ENCODE measurements at places on chromosomes 5 and 9.

DNA sequence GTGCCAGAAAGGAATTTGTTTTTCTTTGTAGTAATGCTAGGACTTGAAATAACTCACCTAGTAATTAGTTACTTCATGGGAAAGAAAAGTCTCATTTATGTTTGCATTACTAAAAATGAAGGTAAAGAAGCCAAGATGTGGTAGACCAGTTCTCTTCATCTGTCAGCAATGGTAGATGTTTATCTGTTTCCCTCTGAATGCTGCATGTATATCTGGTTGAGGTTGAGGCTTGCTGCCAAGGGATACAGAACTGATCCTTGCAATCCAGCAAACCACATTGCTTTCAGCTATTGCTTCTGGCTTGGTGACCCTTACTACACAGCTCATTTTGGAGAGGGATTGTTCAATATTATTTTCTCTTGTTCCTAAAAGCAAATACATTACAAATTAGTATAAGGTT is 73.6 kb downstream of the ZNF474 start:
- no peak for DNase-seq

DNA sequence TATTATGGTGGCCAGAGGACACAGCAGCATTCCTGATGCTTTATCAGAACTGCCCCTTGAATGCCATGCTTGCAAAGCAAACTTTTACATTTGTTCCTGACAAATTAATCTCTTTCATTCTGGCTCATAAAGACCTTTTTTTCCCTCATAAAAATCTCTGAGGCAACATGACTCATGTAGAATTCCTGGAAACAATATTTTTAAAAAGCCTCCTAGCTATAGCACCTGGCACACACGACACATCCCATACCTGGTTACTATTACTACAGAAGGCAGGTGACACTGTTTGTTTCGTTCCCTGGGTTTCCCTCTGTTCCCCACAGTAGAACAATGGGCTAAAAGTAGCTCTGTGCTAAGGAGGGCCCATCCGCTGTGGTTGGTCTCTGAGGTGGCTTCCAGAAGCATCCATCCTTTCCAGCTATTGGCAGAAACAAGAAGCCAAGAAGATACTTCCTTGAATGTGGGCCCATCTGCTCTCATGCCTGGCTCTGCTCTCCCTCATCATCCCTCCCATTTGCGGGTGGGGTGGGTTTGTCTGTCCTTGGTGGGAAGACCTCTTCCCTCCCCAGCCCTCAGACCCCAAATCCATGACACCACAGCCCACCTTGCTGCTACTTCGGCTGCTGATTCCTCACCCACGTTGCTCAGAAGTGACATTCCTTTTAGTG is 59.1 kb downstream of the GALNT12 start:
- no peak for DNase-seq

- no peak for DNase-seq
Measured at GRCh38 chr5:54825005-54825404, 160.4 kb downstream of the ESM1 start.

DNA sequence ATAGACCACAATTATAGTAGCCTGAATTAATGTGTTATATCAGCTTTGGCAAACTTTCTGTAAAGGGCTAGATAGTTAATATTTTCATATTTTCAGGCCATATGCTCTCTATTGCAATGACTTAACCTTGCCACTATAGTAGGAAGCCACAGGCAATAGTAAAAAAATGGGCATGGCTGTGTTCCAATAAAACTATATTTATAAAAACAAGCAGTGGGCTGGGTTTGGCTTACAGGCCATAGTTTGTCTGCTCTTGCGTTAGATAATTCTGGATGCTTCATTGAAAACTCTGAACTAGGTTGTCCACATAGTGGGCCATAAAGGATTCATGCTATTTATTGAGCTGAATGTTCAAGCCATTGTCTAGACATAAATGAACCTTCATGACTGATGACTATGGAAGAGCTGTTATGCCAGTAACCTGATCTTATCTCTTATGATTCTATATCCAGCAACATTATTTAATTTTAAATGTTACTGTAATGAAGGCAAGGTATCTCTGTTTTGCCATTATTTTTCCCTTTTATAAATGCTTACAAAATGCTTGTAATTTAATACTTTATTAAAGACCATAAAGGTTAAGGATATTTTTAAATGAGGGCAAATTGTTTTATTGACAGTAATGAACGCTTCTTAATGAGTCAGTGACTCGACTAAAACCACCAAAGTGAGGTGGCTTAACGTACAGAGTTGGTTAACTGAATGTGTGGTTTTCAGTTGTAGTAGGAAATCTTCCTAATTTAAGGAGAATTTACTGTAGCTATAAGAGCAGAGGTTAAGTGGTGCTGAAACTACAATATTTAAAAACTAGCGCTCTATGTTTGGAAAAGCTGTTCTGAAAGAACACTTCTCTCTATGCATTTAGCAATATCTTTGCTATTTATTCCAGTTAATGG is 560.6 kb downstream of the PRR16 start:
- DNase-seq = no peak

DNA sequence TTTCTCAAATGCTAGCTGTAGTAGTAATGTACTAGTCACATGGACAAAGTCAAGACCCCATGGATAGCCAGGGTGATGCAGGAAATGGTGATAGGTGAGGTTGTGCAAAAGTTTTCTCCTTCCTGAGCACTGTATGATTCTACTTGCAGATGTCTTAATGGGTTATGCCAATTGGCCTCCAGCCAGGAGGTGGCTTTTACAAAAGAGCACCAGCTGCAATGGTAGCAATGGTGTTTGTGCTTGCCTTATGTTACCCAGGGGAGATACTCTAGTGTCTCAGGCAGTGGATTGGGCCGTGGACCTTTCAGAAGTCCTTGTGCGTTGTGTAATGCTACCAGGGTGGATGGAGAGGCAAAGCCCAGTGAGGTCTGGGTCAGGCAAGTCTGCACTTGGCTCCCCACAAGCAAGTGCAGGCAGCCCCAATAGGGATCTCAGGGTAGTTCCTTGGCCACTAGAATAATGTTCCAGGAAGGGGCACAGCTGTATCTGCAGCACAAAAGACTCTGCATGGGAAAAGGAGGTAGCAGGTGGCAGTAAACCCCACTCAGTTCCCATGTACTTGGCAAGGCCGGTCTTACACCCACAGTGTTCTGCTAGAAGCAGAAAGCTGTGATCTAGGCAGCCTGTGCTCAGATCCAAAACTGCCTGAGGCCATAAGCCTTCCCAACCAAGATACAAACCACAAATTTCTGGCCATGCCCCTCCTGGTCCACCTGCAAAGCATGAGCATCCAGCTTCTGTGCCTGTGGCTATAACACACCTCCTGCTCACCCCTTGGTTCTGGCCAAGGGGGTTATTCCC is 46.4 kb upstream of the EDIL3 start:
- DNase-seq = no peak

DNA sequence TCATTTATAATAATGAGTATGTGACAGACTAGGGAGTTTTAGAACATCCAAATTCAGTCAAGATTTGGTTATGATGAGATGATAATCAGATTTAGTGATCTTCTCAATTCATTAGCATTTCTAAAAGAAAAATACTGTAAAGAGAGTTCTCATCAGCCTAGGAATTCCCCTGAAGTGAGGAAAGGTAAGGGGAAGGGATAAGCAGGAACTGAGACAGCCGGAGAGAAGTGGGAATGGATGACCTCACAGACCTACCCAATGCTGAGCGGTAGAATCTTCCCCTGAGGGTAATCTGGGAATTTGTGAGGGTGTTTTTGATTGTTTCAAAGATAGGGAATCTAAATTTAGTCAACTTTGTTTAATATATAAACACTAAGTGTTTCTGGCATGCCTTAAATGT is 16.7 kb upstream of the GPBP1 start:
- no peak for DNase-seq

DNA sequence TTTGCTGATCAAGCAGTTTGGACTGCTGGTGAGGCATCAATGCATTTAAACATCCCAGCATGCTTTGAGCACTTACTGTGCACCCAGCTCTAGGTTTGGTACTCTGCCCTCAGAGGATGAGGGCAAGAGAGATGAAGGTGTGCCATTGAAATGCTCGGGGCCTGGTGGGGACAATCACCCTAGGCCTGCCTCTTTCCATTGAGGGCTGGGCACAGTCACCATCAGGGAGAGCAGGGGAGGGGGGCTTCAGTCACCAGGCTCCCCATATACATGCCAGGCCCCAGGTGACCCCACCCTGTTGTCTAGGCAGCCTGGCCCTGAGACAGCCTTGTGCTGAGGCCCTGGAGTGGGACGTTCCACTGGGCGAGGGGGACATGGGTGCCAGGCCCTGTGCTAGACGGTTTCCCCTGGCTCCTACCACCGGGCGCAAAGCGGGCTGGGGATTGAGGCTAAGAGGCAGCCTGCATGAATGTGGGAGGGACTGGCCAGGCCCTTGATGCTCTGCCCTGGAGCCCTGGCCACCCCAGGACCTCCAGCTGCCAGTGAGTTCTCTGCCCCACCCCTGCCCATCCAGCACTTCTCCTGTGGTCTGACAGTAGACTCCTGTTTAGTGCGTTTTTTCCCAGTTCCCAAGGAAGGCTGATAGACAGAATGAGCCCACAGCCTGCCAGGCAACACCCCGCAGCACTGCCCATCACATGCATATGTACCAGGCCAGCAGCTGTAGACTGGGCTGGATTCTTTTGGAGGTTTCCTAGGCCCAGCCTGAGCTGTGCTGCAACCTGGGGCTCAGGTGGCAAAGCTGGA is 18.9 kb downstream of the TCF7 start:
- DNase-seq = no peak

GRCh38 chr9:125883565-125884217 is 136.5 kb downstream of the PBX3 start:
- DNase-seq = no peak

DNA sequence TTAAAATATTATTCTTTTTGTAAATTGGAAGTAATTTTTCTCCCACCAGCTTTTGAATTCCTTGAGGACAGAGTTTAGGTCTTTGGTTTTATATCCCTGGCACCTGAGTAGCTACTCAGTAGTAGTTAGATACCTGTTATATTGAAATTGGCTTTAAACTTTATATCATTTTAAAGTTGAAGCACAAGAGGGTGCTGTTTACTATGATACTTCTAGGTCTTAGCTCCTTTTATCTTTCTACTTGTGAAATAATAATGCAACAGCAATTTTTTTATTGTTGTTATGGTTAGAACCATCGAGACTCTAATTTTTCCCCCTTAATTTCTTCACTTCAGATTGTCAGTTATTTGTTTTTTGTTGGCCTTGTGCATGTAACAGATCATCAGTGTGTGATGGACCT is 46.3 kb downstream of the AP3S1 start:
- DNase-seq = no peak

GRCh38 chr9:16152276-16153101 is 599.6 kb downstream of the CCDC171 start:
- DNase-seq = no peak

GRCh38 chr5:435961-436640 is 6.9 kb upstream of the EXOC3 start:
- no peak for DNase-seq

DNA sequence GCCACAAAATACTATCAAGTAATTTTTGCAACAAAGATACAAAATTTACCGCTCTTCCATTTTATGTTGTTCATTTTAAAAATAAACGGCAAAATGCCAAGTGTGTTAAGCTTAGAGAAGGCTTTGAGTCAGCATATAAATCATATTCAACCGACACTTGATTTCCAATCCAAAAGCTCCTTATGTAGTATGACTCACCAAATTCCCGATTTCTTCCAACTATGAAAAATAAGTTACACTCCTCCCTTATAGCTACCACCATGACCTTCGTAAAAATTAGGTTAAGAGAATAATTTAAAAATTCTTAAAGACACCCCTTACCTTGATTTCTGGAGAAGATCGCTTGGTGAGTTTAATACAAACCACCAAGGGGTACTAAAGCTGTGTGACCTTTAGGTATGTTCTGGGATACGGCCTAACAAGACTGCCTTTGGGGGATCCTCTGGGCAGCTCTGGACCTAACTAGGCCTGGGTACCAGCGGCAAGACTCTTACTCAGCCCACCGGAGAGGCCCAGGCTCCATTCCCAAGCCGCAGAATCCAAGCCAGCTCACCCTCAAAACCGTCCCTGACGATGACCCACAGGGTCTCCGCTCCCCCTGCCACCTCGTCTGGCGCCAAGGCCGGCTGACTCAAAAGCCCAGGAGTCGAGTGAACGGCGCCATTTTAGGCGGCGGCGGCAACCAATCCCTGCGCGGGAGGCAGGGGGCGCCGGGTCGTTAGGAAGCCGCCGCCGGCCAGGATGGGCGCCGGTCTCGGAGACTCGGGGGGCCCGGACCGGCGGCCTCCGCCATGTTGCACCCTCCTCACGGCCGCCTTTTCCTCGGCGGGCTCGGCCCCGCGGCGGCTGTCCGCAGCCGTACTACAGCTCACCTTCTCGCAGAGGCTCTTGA is 739 bp downstream of the PPP2CA start:
- peak; percentile 32 for DNase-seq

DNA sequence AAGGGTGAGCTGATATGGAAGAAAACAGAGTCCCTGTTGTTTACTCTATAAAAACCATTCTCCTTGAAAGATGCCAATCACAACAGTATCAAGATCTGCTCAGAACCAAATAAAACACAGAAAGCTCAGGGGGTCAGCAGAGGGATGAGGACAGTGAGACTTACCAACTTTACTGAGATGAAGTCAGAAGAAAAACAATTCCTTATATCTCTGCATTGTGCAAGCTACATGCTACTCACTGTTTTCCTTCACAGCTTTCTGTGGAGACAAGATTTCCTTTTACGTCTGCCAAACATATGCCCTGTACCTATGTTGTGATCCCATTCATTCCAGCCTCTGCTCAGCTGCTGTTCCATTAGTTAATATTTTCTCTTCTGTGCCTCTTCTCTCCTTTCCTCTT is 185.6 kb downstream of the TSSK1B start:
- no peak for DNase-seq

GRCh38 chr9:130484362-130485072 is 39.8 kb downstream of the ASS1 start:
- no peak for DNase-seq

- no peak for DNase-seq
Measured at GRCh38 chr5:139895647-139896046, 100.0 kb downstream of the PSD2 start.

GRCh38 chr5:1640421-1640881 is 116.7 kb upstream of the LPCAT1 start:
- DNase-seq = no peak

- no peak for DNase-seq
Measured at GRCh38 chr5:1523480-1523792, 324 bp downstream of the LPCAT1 start.

- DNase-seq = no peak
Measured at GRCh38 chr5:159805021-159805420, 111.3 kb upstream of the ADRA1B start.

GRCh38 chr5:58674711-58675110 is 91.8 kb downstream of the RAB3C start:
- DNase-seq = no peak

DNA sequence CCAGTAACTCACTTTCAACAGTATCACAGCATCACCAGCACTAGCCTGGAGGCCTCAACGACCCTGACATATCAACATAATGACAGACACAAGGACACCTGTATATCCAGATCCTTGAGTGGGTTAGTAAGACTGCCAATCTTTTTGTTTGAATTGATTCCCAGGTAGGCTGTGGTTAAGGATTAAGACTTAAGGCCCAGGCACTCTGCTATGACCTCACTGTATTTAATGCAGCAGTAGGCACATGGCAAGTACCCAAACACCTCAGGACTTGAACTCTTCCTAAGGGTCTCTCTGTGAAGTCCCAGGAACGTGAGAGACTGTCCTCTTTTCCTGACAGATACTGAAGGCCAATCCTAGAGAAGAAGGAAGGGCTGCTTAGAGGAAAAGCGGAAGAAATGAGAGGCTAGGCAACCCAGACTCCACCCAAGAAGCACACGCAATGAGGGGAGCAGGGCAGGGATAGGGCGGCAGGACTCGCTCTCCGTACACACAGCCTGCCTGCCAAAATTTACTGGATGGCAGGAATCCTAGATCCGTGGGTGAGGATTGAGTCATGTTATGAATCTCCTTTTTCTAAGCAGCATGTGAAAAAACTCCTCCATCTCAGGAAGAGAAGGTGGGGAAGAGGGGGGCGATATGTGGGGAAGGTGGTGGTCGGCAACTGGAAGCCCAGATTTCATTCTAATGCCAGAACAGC is 93.4 kb downstream of the SIL1 start:
- DNase-seq = no peak
